ENCODE measurements at places on chromosomes 3 and 15.
A peak's percentile ranks its signal among the peaks of the same experiment; 100 is the strongest.

DNA sequence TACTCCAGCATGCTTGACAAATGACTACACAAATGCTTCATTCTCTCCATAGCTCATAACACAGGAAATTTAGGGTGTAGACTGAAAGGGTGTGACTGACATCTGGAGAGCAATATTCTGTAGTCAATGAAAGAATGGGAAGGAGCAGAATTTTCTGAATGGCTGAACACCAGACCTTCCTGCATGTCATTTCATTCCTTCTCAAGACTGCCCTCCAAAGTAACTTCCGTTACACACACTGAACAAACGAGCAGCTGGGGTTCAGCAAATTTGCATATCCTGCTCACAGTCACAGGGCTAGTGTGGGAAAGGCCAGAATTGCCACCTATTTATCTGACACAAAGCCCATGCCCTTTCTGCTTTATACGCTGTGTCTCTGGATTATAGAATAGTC lies 325.0 kb upstream of the CFAP20DC start:
- no peak for DNase-seq

GRCh38 chr3:162780313-162780712 lies 1283.7 kb downstream of the OTOL1 start:
- DNase-seq, result no peak

GRCh38 chr3:12559520-12559919 lies 2.6 kb downstream of the MKRN2 start:
- DNase-seq, result no peak

DNA sequence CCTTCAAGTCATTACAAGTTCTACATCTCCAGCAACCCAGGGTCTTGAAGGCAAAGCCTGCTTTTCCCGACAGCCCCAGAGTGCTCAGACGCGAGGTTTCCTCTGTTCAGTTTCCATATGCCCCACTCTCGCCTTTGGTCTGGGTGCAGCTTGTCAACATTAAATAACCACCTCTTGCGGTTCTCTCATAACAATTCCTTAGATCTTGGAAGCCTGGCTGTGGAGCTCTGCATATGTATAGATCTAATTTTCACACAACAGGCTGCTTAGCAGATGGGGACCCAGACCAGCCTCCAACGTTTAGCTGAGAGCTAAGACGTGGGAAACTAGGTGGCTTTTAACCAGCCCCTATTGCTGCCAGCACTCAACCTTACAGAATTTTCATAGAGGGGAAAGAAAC lies 295.5 kb downstream of the RPLP1 start:
- no peak for DNase-seq

DNA sequence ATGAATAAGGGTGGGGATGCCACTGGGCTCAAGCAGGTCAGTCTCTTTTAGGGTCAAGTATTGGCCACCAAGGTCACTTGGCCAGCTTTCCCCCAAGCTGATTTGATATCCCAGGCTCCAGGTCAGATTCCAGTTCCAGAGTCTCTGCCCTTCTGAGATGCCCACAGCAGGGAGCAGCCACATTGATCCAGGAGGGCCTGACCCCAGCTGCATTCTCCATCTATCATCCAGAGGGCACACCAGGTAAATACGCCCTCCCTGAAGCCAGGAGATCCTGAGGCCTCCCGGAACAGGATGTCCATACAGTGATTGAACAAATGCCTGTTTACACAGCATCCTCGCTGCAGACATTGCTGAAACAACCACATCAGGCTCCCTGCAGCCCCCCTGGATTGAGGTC lies 264.6 kb upstream of the TLE3 start:
- no peak for DNase-seq

DNA sequence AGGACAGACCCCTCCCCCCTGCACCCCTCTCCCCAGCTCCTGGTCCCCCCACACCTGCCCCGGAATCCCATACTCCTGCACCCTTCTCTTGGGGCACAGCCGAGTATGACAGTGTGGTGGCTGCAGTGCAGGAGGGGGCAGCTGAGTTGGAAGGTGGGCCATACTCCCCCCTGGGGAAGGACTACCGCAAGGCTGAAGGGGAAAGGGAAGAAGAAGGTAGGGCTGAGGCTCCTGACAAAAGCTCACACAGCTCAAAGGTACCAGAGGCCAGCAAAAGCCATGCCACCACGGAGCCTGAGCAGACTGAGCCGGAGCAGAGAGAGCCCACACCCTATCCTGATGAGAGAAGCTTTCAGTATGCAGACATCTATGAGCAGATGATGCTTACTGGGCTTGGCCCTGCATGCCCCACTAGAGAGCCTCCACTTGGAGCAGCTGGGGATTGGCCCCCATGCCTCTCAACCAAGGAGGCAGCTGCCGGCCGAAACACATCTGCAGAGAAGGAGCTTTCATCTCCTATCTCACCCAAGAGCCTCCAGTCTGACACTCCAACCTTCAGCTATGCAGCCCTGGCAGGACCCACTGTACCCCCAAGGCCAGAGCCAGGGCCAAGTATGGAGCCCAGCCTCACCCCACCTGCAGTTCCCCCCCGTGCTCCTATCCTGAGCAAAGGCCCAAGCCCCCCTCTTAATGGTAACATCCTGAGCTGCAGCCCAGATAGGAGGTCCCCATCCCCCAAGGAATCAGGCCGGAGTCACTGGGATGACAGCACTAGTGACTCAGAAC lies 9.8 kb downstream of the MAP1A start:
- no peak for DNase-seq

DNA sequence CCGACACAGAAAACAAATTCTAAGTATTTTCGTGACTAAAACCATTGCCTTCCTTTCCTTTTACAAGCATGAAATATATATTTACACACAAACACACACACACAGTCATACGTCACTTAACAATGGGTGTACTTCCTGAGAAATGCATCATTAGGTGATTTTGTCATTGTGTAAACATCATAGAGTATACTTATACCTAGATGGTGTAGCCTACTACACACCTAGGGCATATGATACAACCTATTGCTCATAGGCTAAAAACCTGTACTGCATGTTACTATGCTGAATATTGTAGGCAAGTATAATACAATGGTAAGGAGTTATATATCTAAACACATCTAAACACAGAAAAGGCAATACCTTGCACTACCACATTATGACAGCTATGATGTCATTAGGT lies 28.6 kb downstream of the COL6A5 start:
- no peak for DNase-seq

GRCh38 chr3:1955750-1956149 lies 142.9 kb upstream of the CNTN4 start:
- DNase-seq, result no peak

- no peak for DNase-seq
Observed at GRCh38 chr3:87336761-87337160, 60.4 kb upstream of the POU1F1 start.

DNA sequence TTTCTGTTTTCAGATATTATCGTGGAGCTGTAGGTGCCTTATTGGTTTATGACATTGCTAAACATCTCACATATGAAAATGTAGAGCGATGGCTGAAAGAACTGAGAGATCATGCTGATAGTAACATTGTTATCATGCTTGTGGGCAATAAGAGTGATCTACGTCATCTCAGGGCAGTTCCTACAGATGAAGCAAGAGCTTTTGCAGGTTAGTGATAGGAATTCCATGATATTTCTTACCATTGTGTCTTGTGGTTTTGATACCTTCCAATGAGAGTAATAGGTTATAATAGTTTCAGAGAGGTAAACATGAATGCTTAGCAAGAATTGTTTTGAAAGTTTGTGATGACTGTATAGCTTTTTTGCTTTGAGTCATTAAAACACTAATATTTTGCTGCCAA lies 8.5 kb downstream of the RAB11A start:
- no peak for DNase-seq

- peak; percentile 36 for DNase-seq
Observed at GRCh38 chr3:21331857-21332256, 419.2 kb downstream of the ZNF385D start.

DNA sequence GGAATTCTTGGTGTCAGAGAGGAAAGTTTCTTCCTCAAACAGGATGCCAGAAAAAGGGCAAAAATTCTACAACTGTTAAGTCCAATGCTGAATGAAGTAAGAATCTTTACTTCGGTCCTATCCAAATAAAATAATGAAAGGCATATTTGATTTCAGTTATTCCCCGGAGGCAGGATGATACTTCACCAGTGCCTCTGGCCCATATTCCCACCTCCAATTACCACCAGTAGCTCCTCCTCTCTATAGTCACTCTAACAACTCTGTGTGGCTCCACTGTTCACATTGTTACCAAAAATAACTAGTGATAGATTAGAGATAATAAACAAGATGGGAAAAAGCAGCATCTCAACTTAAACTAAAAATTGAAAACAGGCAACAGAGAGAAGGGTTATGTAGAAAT lies 20.7 kb downstream of the MAP1A start:
- DNase-seq, result no peak

DNA sequence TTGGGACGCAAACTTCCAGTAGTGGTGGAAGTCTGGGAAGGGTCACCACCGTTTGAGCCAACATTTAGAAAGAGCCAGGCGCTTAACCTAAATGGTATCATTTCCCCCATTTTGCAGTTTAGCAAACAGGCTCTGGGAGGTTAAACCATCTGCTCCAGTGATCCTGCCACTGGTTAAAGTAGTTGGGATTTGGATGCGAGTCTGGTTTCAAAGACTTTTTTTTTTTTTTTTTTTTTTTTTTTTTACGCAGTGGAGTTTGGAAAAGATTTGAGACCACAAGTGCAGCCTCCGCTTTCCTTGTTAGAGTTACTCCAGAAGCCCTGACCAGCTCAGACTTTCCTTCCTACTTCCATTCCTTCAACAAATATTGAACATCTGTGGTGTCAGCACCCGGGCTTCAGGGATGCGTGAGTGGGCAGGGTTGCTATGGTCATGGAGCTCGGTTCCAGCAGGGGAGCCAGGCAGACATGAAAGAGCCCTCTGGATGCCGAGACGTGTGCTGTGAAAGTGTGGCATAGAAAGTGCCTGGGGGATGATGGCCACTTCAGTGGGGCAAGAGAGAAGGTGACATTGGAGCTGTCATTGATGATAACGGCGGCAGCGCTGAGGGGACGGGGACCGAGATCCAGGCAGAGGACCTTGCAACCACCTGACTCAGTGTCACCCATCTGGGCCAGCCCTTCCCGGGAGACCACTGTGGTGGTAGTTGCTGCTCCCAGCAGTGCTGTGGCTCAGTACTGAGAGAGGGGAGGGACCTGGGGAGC lies 1.1 kb upstream of the RNU6-1 start:
- peak; percentile 69 for DNase-seq

GRCh38 chr3:50617096-50617791 lies at the start of gene MAPKAPK3:
TSS of gene MAPKAPK3 (plus strand) at chr3:50617151. CDS start at chr3:50617566, 415 bp downstream.
- no peak for DNase-seq

DNA sequence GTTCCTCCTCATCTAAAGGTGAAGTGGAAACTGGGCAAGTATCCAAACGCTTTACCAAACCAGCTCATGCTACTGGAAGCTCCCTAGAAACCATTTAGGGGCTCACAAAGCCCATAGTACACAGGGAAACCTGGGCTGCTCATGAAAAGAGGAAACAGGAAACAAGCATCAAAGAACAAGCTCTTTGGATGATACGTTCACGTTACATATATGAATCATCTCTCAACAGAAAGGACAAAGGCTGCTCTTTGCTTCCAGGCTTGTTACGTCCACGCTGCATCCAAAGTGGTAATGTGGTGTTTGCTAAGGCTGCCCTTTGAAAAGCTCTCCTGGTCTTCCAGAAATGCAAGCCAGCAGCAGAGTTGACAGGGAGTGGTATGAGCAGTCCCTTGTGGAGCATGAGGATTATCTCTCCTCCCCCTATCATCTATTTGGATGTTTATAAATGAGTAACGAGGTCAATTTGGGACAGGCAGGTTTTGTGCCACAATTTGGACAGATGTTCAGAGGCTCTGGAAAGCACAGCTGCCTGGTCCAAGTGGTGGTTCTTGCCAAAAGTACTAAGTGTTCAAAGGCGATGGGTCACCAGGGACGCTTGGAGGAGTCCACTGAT lies 98.0 kb upstream of the RORA start:
- no peak for DNase-seq

- DNase-seq, result no peak
Observed at GRCh38 chr15:55360256-55360655, 41.2 kb downstream of the PIGB start.

- DNase-seq, result no peak
Observed at GRCh38 chr3:66158933-66159683, 61.7 kb upstream of the SLC25A26 start.

- peak; percentile 75 for DNase-seq
Observed at GRCh38 chr15:43799945-43800285, at the start of gene SERINC4. TSS of gene SERINC4 (minus strand) at chr15:43800220. CDS start at chr15:43799986, 234 bp downstream.

DNA sequence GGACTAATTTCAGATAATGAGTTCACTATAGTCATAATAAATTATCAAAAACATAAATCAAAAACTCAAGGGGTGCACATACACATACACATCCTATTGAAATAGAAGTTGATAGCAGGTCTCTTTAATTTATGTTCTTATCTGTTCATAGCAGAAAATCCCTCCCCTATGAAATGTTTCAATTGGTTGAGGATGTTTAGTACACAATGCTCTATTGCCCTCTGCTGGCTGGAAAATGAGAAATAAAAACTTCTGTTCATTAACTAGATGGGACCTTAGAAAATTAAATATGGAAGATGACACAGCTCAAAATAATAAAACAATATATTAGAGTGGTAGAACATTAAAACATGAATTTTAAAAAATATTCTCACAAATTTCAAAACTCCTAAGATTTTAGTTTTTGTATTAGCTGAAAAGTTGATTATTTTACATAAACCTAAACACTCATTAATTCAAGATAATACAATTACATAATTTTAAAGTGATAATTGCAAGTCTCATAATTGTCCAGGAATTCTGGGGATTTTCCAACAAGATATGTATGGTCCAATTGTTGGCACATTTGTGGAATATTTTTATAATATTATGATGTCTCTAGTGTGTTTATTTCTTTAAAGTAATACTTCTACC lies 735.0 kb downstream of the ROBO1 start:
- DNase-seq, result peak; percentile 76

GRCh38 chr3:36792342-36792741 lies 28.0 kb upstream of the DCLK3 start:
- DNase-seq, result peak; percentile 71

GRCh38 chr3:183287301-183287971 lies 34.4 kb downstream of the B3GNT5 start:
- DNase-seq, result no peak

GRCh38 chr15:39267685-39268084 lies 313.2 kb upstream of the THBS1 start:
- no peak for DNase-seq

DNA sequence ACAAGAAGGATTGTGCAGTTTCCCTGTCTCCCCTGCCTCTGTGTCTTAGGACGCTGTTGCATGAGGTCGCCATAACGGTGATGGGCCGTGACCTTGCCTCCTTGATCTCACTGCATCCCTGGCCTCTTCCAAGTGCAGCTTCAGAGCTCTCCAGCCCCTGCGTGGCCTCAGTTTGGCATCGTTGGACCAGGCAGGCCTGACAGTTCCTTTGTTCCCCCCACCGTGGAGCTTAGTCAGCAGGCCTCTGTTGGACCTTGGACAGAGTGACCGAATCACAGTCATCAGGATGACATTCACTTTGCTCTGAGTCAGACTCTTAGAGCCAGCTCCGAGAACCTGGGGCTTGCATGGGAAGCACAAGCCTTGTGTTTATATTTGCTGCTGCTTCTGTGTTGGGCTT lies 139.4 kb downstream of the OPA1 start:
- no peak for DNase-seq

Measured in NCI-H524 (cell line).